ENCODE measurements at places on chromosomes 11 and 22.
A peak's percentile ranks its signal among the peaks of the same experiment; 100 is the strongest.

GRCh38 chr11:95193541-95193940, 37.5 kb downstream of the SESN3 start:
- no peak overlapping the region for H3K27ac ChIP-seq
- no peaks in the 10 kb centered on the region for H3K27me3 ChIP-seq
- peaks cover 5% of the 10 kb centered on the region for H3K36me3 ChIP-seq
- H3K4me1 ChIP-seq = no peaks in the 10 kb centered on the region
- no peak overlapping the region for H3K4me3 ChIP-seq

- H3K36me3 ChIP-seq = no peaks in the 10 kb centered on the region
- no peaks in the 10 kb centered on the region for H3K4me1 ChIP-seq
- H3K4me3 ChIP-seq = no peak overlapping the region
- no peak overlapping the region for H3K27ac ChIP-seq
- peaks cover 4% of the 10 kb centered on the region for H3K27me3 ChIP-seq
Measured at GRCh38 chr11:73197348-73197747, 20.7 kb upstream of the P2RY2 start.

GRCh38 chr11:13771151-13771550, 102.7 kb downstream of the FAR1 start:
- no peaks in the 10 kb centered on the region for H3K36me3 ChIP-seq
- peak; percentile 32 for DNase-seq
- H3K4me3 ChIP-seq = no peak overlapping the region
- no peak overlapping the region for H3K27ac ChIP-seq
- H3K27me3 ChIP-seq = no peaks in the 10 kb centered on the region

- no peaks in the 10 kb centered on the region for H3K36me3 ChIP-seq
- no peaks in the 10 kb centered on the region for H3K4me1 ChIP-seq
- H3K4me3 ChIP-seq = no peak overlapping the region
- H3K27ac ChIP-seq = no peak overlapping the region
- peaks cover 17% of the 10 kb centered on the region for H3K27me3 ChIP-seq
- no peak for DNase-seq
Measured at GRCh38 chr11:119529936-119530335, 107.0 kb upstream of the THY1 start.

GRCh38 chr11:15905366-15906104, 450.8 kb downstream of the SOX6 start:
- peaks cover 11% of the 10 kb centered on the region for H3K4me1 ChIP-seq
- no peak overlapping the region for H3K27ac ChIP-seq
- no peaks in the 10 kb centered on the region for H3K27me3 ChIP-seq
- H3K4me3 ChIP-seq = no peak overlapping the region
- DNase-seq = peak; percentile 83
- H3K36me3 ChIP-seq = no peaks in the 10 kb centered on the region

- no peaks in the 10 kb centered on the region for H3K36me3 ChIP-seq
- peaks cover under 1% of the 10 kb centered on the region for H3K27me3 ChIP-seq
- H3K4me3 ChIP-seq = no peak overlapping the region
Measured at GRCh38 chr11:85805387-85805786, 5.6 kb downstream of the SYTL2 start.

DNA sequence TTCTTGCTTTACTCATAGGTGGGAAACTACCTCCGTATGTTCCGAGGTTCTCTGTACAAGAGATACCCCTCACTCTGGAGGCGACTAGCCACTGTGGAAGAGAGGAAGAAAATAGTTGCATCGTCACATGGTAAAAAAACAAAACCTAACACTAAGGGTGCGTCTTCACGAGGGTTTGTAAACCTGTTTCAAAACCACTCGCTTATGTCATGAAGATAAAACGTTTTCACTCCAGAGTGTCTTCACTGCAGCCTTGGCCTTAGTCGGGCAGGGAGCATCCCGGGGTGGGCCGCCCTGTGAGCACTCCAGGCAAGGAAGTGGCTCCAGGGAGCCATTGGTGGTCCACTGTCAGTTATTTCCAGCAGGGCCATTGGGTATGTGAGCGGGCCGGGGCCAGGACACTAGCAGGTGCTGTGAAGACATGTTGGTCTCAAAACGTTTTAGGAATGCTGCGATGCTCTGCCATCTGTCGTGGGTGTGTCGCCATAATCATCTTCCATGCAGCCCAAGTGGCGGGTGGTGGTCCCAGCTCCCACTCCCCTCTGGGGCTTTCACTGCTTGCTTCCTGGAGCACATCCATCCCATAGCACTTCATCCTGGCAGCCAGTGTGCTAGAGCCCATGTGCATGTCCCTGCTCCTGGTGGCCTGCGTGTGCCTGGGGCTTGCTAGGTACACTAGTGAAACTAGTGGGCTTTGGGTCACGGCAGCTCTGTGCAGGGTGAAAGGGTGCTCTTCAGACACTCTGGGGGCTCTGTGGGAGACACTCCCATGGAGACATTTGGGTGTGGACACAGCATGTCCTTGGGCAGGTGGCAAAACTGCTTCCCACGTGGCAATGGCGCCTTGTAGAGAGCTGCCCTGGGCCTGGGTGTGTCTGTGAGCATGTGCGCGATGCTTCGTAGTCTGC, 5.2 kb downstream of the SMARCB1 start:
- no peaks in the 10 kb centered on the region for H3K27me3 ChIP-seq
- peaks cover 48% of the 10 kb centered on the region for H3K4me1 ChIP-seq
- no peak overlapping the region for H3K4me3 ChIP-seq

GRCh38 chr11:9732453-9732852, 68.6 kb downstream of the SWAP70 start:
- no peak overlapping the region for H3K27ac ChIP-seq
- H3K36me3 ChIP-seq = peaks cover 12% of the 10 kb centered on the region
- no peak for DNase-seq
- H3K27me3 ChIP-seq = no peaks in the 10 kb centered on the region
- H3K4me1 ChIP-seq = no peaks in the 10 kb centered on the region

- H3K4me1 ChIP-seq = no peaks in the 10 kb centered on the region
- no peak overlapping the region for H3K27ac ChIP-seq
- no peak for DNase-seq
- peaks cover 2% of the 10 kb centered on the region for H3K27me3 ChIP-seq
- H3K4me3 ChIP-seq = no peak overlapping the region
Measured at GRCh38 chr11:88042238-88042637, 133.0 kb downstream of the RAB38 start.

GRCh38 chr11:64546176-64546575, 44.8 kb upstream of the SLC22A12 start:
- no peak for DNase-seq
- H3K4me1 ChIP-seq = no peaks in the 10 kb centered on the region
- no peak overlapping the region for H3K4me3 ChIP-seq
- no peaks in the 10 kb centered on the region for H3K36me3 ChIP-seq
- no peak overlapping the region for H3K27ac ChIP-seq

GRCh38 chr22:42595434-42595833, 19.2 kb downstream of the POLDIP3 start:
- H3K4me3 ChIP-seq = no peak overlapping the region
- DNase-seq = no peak
- peaks cover 10% of the 10 kb centered on the region for H3K4me1 ChIP-seq
- no peaks in the 10 kb centered on the region for H3K27me3 ChIP-seq
- peaks cover 73% of the 10 kb centered on the region for H3K36me3 ChIP-seq
- no peak overlapping the region for H3K27ac ChIP-seq

DNA sequence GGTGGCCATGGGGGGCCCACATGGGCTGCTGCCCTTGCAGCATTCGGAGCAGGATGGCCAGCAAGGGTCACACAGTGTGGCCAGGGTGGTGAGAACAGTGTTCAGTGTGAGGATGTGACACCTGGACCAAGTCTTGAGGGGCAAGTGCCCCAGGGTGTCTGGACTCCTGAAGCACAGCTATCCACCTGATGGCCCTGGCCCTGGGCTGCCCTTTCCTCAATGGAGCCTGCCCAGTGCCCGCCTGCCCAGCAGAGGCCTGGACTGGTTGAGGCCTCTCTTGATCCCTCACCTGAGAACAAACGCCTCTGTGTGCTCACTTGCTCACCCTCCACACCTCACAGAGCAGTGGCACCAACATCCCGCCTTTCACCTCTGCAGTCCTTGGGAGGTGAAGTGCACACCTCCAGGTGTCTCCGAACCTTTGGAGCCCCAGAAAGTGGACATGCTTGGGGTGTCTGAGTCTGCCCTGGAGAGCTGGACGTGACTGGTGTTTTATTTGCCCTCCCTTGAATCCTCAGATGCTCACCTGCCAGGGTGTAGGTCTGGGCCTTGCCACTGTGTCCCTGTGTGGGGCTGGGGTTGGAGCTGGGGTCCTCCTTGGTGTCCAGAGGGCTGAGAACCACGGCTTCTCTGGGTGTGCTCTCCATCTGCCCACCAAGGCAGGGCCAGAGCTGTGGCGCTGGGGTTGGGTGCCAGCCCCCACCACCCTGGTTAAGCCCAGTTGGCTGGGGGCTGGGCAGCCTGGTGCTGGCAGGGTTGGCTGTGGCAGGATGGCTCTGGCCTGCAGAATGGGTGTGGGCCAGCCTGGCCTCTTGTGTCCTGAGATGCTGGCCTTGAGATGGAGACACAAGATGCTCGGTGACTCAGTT, 3.8 kb upstream of the MUC2 start:
- no peak for DNase-seq
- H3K27me3 ChIP-seq = peaks cover 2% of the 10 kb centered on the region
- H3K27ac ChIP-seq = no peak overlapping the region
- no peaks in the 10 kb centered on the region for H3K36me3 ChIP-seq
- H3K4me1 ChIP-seq = peaks cover 27% of the 10 kb centered on the region

DNA sequence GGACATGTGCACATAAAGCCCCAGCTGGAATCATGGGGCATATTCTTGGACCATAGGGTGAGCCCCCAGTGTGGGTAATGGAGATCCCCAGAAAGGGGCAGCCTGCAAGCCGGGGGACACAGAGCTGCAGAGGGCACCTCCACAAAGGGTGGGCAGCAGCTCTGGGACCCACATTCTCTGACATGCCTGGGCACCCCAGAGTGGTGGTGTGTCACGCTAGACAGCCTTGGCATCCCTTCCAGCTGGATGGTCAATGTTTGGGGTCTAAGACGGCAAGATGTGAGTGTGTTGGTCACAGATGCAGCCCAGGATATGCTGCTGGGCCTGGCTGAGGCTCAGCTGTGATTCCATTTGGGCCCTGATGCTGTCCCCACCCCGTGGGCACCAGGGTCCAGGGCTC, 9.7 kb downstream of the ADORA2A start:
- H3K27ac ChIP-seq = no peak overlapping the region
- H3K36me3 ChIP-seq = peaks cover 20% of the 10 kb centered on the region
- H3K4me3 ChIP-seq = no peak overlapping the region
- no peak for DNase-seq
- H3K4me1 ChIP-seq = peaks cover 86% of the 10 kb centered on the region

- no peak overlapping the region for H3K27ac ChIP-seq
- DNase-seq = no peak
- no peaks in the 10 kb centered on the region for H3K27me3 ChIP-seq
- H3K4me1 ChIP-seq = peaks cover 8% of the 10 kb centered on the region
- H3K36me3 ChIP-seq = no peaks in the 10 kb centered on the region
- no peak overlapping the region for H3K4me3 ChIP-seq
Measured at GRCh38 chr11:94751786-94752185, 16.4 kb upstream of the AMOTL1 start.

GRCh38 chr11:115677190-115677589, 173.0 kb upstream of the CADM1 start:
- H3K27ac ChIP-seq = no peak overlapping the region
- no peak overlapping the region for H3K4me3 ChIP-seq
- H3K4me1 ChIP-seq = peaks cover 8% of the 10 kb centered on the region
- DNase-seq = no peak
- peaks cover 2% of the 10 kb centered on the region for H3K27me3 ChIP-seq

- H3K27me3 ChIP-seq = no peaks in the 10 kb centered on the region
- no peak overlapping the region for H3K27ac ChIP-seq
- H3K4me3 ChIP-seq = no peak overlapping the region
- peaks cover 19% of the 10 kb centered on the region for H3K4me1 ChIP-seq
Measured at GRCh38 chr11:76592025-76592914, 78.3 kb downstream of the LRRC32 start.

- no peak overlapping the region for H3K4me3 ChIP-seq
- DNase-seq = no peak
- no peaks in the 10 kb centered on the region for H3K36me3 ChIP-seq
- H3K27ac ChIP-seq = no peak overlapping the region
- peaks cover 22% of the 10 kb centered on the region for H3K4me1 ChIP-seq
- H3K27me3 ChIP-seq = peaks cover 21% of the 10 kb centered on the region
Measured at GRCh38 chr11:126497581-126498122, 142.2 kb downstream of the ST3GAL4 start.

GRCh38 chr11:75954039-75954438, 139.0 kb downstream of the UVRAG start:
- DNase-seq = no peak
- H3K36me3 ChIP-seq = no peaks in the 10 kb centered on the region
- H3K27ac ChIP-seq = no peak overlapping the region
- no peak overlapping the region for H3K4me3 ChIP-seq
- no peaks in the 10 kb centered on the region for H3K27me3 ChIP-seq

- DNase-seq = no peak
- H3K27me3 ChIP-seq = peaks cover 22% of the 10 kb centered on the region
- H3K4me3 ChIP-seq = no peak overlapping the region
- no peak overlapping the region for H3K27ac ChIP-seq
Measured at GRCh38 chr22:23250056-23250784, 69.9 kb downstream of the BCR start.

DNA sequence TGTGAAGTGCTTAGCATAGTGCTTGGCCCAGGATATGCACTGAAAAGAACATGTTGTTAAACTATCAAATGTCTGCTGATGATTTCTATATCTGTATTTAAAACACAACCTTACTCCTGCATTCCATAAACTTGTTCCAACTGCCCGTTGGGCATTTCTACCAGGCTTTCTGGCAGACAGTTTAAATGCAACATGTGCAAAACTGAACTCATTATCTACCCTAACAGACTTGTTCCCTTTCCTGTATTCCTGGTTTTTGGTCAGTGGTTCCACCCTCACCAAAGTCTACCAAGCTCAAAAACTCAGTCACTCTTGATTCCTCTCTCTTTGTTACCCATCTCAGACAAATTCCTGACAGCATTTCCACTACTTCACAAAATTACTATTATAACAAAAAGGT, 6.5 kb upstream of the RAB38 start:
- no peaks in the 10 kb centered on the region for H3K27me3 ChIP-seq
- H3K36me3 ChIP-seq = no peaks in the 10 kb centered on the region
- no peak for DNase-seq
- no peak overlapping the region for H3K4me3 ChIP-seq
- peaks cover 3% of the 10 kb centered on the region for H3K4me1 ChIP-seq

- H3K36me3 ChIP-seq = no peaks in the 10 kb centered on the region
- H3K4me3 ChIP-seq = no peak overlapping the region
- no peak overlapping the region for H3K27ac ChIP-seq
- H3K27me3 ChIP-seq = no peaks in the 10 kb centered on the region
- peaks cover 4% of the 10 kb centered on the region for H3K4me1 ChIP-seq
Measured at GRCh38 chr11:74175920-74176319, 4.8 kb downstream of the PPME1 start.

GRCh38 chr22:31879585-31879984, 64.8 kb upstream of the YWHAH start:
- no peak overlapping the region for H3K27ac ChIP-seq
- H3K4me3 ChIP-seq = no peak overlapping the region
- peaks cover 49% of the 10 kb centered on the region for H3K36me3 ChIP-seq
- DNase-seq = no peak

DNA sequence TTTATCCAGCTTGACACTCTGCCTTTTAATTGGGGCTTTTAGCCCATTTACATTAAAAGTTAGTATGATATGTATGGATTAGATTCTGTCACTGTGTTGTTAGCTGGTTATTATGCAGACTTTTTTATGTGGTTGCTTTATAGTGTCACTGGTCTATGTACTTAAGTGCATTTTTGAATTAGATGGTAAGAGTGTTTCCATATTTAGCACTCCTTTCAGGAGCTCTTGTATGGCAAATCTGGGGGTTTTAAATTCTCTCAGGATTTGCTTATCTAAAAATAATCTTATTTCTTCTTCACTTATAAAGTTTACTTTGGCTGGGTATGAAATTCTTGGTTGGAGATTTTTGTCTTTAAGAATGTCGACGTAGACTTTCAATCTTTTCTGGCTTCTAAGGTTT, 4.0 kb downstream of the OR52E6 start:
- H3K36me3 ChIP-seq = no peaks in the 10 kb centered on the region
- no peak overlapping the region for H3K4me3 ChIP-seq
- H3K27ac ChIP-seq = no peak overlapping the region
- no peaks in the 10 kb centered on the region for H3K27me3 ChIP-seq
- H3K4me1 ChIP-seq = no peaks in the 10 kb centered on the region

All from muscle of leg (tissue), 16 donors.